Pancreas (tissue), 10 donors: ENCODE measurements at places on chromosomes 6 and 20. TPM values are rescaled to one million over a fixed set of nuclear protein-coding genes. Genes with fewer than 3 reads are reported as not detected.

The KCNK17 gene
- total RNA-seq, result 1.0 TPM

The CHRNA4 gene
- total RNA-seq, result not detected

The HSPA1L gene
- 1.1 TPM for total RNA-seq

The MAVS gene
- total RNA-seq, result 21.4 TPM

The LINC00237 gene
- not detected for total RNA-seq

The ZNF335 gene
- total RNA-seq, result 10.1 TPM

The TMC2 gene
- not detected for total RNA-seq

The HLA-DOB gene
- not detected for total RNA-seq

The LTB gene
- total RNA-seq, result 1.1 TPM

The EFCAB8 gene
- 0.15 TPM for total RNA-seq

The TCF21 gene
- total RNA-seq, result 0.35 TPM

The BMP6 gene
- 0.35 TPM for total RNA-seq

The C20orf202 gene
- not detected for total RNA-seq

The SAPCD1 gene
- 0.69 TPM for total RNA-seq

The BCAS1 gene
- 0.85 TPM for total RNA-seq

The MYB gene
- 0.15 TPM for total RNA-seq

The ESR1 gene
- 0.19 TPM for total RNA-seq

The MICB gene
- 1.4 TPM for total RNA-seq

The FILIP1 gene
- 1.3 TPM for total RNA-seq

The ZNF311 gene
- total RNA-seq, result 0.32 TPM

The ARMC2 gene
- 2.3 TPM for total RNA-seq

The SIRPD gene
- total RNA-seq, result not detected

The DLL1 gene
- 19.6 TPM for total RNA-seq

The HRH3 gene
- total RNA-seq, result 0.08 TPM

The APOBEC2 gene
- total RNA-seq, result 9.1 TPM

The LAMA2 gene
- 6.4 TPM for total RNA-seq

The TFAP2D gene
- not detected for total RNA-seq

The TUBB1 gene
- total RNA-seq, result 0.14 TPM
